ENCODE measurements at places on chromosomes 4 and X.

- DNase-seq = no peak
These were observed 1276.1 kb downstream of the FSTL5 start for GRCh38 chr4:160887668-160888067.

- no peak for DNase-seq
These were observed 68.7 kb downstream of the AASDH start for GRCh38 chr4:56318555-56318954.

GRCh38 chr4:159283696-159284095 lies 180.8 kb downstream of the RAPGEF2 start:
- no peak for DNase-seq

DNA sequence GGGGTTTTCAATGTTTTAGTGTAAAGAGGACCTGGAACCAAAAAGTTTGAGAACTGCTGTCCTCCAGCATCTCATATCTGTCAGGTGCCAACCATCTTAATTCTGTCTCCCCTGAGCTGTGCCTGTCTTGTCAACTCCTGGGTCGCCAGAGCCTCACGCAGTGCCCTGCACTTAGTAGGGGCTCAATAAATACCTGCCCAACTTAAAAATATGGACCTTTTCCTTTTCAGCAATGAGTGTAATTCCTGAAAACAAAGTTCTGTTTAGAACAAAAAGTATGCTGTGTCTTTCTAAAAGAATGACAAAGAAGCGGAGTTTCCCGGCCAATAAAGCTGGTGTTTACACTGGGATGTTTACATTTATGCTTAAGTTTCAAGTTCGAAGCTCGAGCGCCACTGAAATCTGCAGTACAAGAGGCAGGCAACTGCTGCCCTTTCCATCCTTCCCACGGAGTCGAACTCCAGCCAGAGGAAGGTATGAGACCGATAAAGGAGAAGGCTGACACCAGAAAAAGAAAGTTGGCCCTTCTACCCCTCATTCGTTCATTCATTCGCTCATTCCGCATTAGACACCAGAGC lies 1.1 kb upstream of the HTATSF1 start:
- DNase-seq = no peak

- no peak for DNase-seq
These were observed 20.1 kb downstream of the PPP2R2C start for GRCh38 chr4:6452116-6452896.

DNA sequence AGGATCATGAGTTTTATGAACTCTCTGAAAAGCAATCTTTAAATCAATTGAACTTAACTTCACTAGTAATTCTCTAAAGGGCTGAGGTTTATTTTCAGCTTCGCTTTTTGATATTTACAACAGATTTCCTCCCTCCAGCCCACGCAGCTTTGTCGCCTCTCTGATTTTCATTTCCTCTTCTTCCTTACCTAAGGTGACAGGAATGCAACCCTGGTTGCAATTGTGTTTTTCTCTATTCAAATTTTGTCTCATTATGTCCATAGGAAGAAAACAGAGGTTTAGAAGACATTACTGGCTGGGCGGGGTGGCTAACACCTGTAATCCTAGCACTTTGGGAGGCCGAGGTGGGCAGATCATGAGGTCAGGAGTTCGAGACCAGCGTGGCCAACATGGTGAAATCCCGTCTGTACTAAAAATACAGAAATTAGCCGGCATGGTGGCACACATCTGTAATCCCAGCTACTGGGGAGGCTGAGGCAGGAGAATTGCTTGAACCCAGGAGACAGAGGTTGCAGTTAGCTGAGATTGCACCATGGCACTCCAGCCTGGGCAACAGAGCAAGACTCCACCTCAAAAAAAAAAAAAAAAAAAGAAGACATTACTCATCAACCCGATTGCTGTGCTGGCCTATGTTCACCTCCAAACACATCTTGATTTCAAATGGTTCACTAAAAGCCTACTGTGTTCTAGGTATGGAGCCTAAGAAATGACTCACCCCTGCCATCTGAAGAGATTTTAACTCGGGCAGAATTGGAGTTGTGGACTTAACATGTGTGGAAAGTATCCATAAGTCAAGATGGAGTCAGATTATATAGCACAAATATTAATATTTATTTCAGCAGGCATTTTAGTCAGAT lies 36.8 kb downstream of the VSIG4 start:
- DNase-seq = no peak

- no peak for DNase-seq
These were observed 558.4 kb upstream of the IGFBP7 start for GRCh38 chr4:57668621-57669020.

GRCh38 chr4:99945718-99946355 lies 581 bp downstream of the DNAJB14 start:
- no peak for DNase-seq

Measured in stimulated activated CD8-positive, alpha-beta memory T cell treated with anti-CD3 and anti-CD28 coated beads, Interleukin-15, amount 100 ng/mL, for 1 hour (primary cell).